RPMI8226 (cell line): ENCODE measurements at places on chromosomes 6 and 20.

GRCh38 chr6:16804546-16805242, 43.4 kb upstream of the ATXN1 start:
- no peak for DNase-seq

- DNase-seq: no peak
Observed at GRCh38 chr20:61572789-61573188, 320.7 kb downstream of the CDH4 start.

DNA sequence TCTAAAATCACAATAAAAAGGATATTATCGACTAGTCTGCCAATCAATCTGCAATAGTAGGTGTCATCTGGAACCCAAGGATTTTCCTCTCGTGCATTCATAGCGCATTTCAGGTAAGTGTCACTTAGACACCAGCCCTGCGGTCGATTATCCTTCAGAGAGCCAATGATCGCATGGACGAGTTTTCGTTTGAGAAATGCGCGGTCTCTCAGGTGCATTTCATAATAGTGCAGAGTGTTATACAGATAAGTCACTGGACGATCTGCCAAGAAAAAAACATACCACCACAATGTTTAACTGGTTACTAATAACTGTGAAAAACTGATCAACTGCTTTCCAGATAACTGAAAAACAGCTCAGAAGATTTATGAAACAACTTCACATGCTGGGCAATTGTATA, 21.0 kb downstream of the ARG1 start:
- no peak for DNase-seq

GRCh38 chr6:102686461-102686860, 1293.0 kb downstream of the GRIK2 start:
- no peak for DNase-seq

- no peak for DNase-seq
Observed at GRCh38 chr20:15061955-15062354, 724.5 kb upstream of the FLRT3 start.

- no peak for DNase-seq
Observed at GRCh38 chr6:169288591-169288990, 34.9 kb upstream of the THBS2 start.

DNA sequence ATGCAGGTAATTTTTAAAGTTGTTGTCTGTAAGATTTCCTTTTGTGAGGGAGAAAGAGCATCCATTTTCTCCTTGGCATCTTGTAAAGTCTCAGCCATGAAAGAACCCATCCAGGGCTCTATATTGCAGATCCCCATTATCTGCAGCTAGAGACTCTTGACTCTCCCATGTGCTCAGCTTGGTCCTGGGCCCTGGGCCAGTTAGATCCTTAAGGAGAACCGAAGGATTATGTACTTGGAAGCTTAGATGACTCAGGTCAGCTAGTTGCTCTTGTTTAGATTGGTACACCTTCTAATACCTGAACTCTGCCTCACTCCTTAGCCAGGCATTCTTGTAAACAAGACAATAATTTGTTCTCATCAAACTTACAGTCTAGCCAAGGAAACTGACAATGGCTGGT, 1617.6 kb downstream of the KHDRBS2 start:
- no peak for DNase-seq

GRCh38 chr6:117681162-117681741, 6.0 kb downstream of the NUS1 start:
- no peak for DNase-seq

GRCh38 chr6:143130928-143131327, 70.2 kb downstream of the AIG1 start:
- DNase-seq: no peak

- DNase-seq: peak; percentile 22
Observed at GRCh38 chr6:162488444-162488843, 239.1 kb downstream of the PRKN start.
